ENCODE measurements at places on chromosomes 4 and X. TPM values are rescaled to one million over a fixed set of nuclear protein-coding genes. Genes with fewer than 3 reads are reported as not detected.

- no peak for DNase-seq
- peaks cover 12% of the 10 kb centered on the region for H3K4me1 ChIP-seq
- H3K4me3 ChIP-seq, result no peak overlapping the region
- H3K27me3 ChIP-seq, result no peaks in the 10 kb centered on the region
Measured at GRCh38 chr4:83331956-83332355, 2.7 kb downstream of the HPSE start.

GRCh38 chr4:38046727-38047489, 86.7 kb downstream of the PTTG2 start:
- no peak for DNase-seq
- H3K27ac ChIP-seq, result peak overlapping the region; percentile 84
- peaks cover 60% of the 10 kb centered on the region for H3K4me1 ChIP-seq
- H3K27me3 ChIP-seq, result no peaks in the 10 kb centered on the region
- peaks cover 49% of the 10 kb centered on the region for H3K36me3 ChIP-seq

GRCh38 chrX:18017411-18017810, 156.3 kb upstream of the RAI2 start:
- no peak for DNase-seq
- H3K27me3 ChIP-seq, result no peaks in the 10 kb centered on the region

DNA sequence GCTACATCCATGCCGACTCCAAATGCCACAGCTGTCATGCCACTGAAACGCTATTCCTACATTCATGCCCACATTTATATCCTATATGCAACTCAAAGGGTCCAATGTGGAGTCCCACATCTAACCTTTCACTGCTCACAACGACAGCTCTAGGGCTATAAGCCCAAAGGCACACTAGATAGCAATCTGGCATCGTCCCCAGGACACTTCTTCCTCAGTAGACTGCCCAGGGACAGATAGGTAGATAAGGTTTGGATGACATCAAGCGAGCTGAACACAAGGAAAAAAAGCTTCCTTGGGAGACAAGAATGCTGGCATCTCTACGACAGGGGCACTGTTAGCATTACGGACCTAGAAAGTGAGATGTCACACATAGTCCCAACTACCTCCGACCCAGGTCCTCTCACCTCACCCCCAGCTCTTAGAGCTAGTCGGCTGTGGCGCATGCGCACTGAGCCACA, 685 bp downstream of the RAB9B start:
- peak overlapping the region; percentile 62 for H3K4me3 ChIP-seq
- no peaks in the 10 kb centered on the region for H3K4me1 ChIP-seq
- peak overlapping the region; percentile 82 for H3K27ac ChIP-seq
- no peak for DNase-seq
- H3K36me3 ChIP-seq, result no peaks in the 10 kb centered on the region

- no peaks in the 10 kb centered on the region for H3K36me3 ChIP-seq
- no peak overlapping the region for H3K4me3 ChIP-seq
- H3K27me3 ChIP-seq, result no peaks in the 10 kb centered on the region
Measured at GRCh38 chr4:4842476-4843441, 16.7 kb upstream of the MSX1 start.

GRCh38 chr4:15291122-15291521, 136.7 kb upstream of the C1QTNF7 start:
- no peak overlapping the region for H3K4me3 ChIP-seq
- no peak for DNase-seq
- no peaks in the 10 kb centered on the region for H3K27me3 ChIP-seq
- H3K36me3 ChIP-seq, result no peaks in the 10 kb centered on the region
- no peak overlapping the region for H3K27ac ChIP-seq

GRCh38 chrX:47991263-47992094, 12.3 kb downstream of the ZNF182 start:
- no peaks in the 10 kb centered on the region for H3K36me3 ChIP-seq
- H3K4me3 ChIP-seq, result no peak overlapping the region
- H3K27me3 ChIP-seq, result no peaks in the 10 kb centered on the region
- no peaks in the 10 kb centered on the region for H3K4me1 ChIP-seq
- no peak for DNase-seq

Gene SMIM31
- total RNA-seq, result not detected

Gene CORIN
- 0.33 TPM for total RNA-seq

Gene RIBC1
- total RNA-seq, result 0.36 TPM

Gene CYTL1
- total RNA-seq, result 3.6 TPM

Gene SSX4
- total RNA-seq, result not detected

Gene CXCL11
- total RNA-seq, result not detected

Gene MAGEA2B
- total RNA-seq, result not detected
